ENCODE measurements at places on chromosomes 3 and 15.

- DNase-seq, result no peak
These were observed 166.8 kb upstream of the MRPL3 start for GRCh38 chr3:131669600-131669999.

GRCh38 chr3:27607370-27607769 lies 114.8 kb downstream of the EOMES start:
- DNase-seq, result no peak

- DNase-seq, result no peak
These were observed 77.7 kb upstream of the NR2E3 start for GRCh38 chr15:71732636-71733035.

DNA sequence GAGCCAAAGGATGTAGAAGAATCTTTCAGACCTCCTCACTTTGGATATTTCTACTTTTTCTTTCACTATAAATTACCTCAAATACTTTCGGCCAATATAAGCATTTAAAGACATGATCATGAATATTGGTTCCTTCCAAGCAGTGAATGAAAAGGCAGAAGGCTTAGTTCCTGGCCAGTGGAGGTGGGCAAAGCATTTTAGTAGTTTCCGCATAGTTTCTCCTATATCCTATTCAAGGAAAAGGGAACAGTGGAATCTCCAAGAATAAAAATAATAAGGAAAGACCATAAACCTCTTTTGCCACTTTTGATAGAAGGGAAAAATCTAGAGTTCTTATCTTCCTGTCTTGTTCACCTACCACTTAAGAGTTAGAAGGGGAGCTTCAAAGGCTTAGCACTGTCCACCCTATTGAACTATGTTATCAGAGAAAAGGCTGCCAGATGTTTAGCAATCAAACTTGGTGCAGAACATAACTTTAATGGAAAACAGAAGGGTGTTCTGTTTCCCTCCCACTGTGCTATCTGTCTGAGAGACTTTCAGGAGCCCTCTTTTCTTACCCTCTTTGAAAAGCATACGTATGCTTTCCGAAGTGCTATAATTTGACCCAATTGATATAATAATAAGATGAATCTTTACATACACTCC lies 155.6 kb upstream of the DPH6 start:
- no peak for DNase-seq

DNA sequence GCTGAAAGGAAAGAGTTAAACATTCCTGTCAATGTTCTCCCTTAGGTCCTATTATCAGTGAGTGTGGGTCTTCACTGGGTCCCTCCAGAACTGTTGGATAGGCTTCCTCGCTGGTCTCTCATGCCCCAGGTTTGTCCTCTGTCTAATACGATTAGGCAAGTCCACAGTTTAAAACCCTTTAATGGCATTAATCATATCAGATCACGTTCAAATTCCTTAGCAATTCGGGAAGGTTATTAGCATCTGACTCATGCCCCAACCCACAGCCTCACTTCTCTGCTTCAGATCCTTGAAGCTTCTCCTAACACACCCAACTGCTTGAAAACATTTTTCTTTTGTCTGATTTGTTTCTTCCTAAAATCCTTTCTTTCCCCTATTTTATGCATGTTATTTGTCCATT lies 224.3 kb upstream of the ATP10A start:
- DNase-seq, result no peak

- DNase-seq, result no peak
These were observed 620.0 kb downstream of the NAALADL2 start for GRCh38 chr3:175479175-175479574.

DNA sequence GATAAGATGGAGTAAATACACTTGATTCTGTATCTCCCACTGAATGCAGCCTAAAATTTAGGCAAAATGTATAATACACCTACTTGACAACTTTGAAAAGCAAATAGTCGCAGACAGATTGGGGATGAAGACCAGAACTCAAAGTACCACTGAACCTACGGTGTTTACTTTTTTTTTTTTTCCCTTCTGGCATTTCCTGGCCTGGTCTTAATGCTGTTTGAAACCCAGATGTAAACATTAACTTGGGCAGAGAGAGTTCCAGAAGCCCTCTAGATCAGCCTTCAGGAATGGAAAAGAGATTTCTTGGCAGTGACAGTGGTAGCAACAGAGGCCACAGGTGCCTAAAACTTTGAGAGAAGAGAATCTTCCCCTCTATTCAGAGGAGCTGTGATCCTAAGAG lies 27.8 kb downstream of the ALPK3 start:
- peak; percentile 5 for DNase-seq

- DNase-seq, result no peak
These were observed 17.3 kb upstream of the ATG7 start for GRCh38 chr3:11254876-11255275.

- DNase-seq, result no peak
These were observed 35.9 kb downstream of the SAXO2 start for GRCh38 chr15:82298520-82298919.

DNA sequence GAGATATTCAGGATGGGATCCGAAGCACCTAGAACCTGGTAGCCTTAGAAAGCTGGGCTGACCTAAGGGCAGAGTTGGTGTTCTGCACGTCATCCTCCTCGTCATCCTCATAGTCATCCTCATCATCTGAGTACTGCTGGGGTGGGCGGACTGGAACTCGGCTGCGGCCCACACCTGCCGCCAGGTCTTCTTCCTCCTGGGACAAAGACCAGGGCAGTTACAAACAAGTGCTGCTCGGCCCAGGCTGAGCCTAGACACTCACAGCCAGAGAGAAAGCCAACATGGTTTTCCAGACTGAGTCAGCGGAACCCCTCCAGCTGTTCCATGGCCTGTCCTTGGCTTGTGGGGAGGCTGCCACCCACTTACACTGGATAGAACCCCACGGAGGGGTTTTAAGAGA lies 40.5 kb downstream of the SEMA3G start:
- no peak for DNase-seq

All from PC-9 (cell line).